ENCODE measurements at places on chromosomes 3 and 15.

DNA sequence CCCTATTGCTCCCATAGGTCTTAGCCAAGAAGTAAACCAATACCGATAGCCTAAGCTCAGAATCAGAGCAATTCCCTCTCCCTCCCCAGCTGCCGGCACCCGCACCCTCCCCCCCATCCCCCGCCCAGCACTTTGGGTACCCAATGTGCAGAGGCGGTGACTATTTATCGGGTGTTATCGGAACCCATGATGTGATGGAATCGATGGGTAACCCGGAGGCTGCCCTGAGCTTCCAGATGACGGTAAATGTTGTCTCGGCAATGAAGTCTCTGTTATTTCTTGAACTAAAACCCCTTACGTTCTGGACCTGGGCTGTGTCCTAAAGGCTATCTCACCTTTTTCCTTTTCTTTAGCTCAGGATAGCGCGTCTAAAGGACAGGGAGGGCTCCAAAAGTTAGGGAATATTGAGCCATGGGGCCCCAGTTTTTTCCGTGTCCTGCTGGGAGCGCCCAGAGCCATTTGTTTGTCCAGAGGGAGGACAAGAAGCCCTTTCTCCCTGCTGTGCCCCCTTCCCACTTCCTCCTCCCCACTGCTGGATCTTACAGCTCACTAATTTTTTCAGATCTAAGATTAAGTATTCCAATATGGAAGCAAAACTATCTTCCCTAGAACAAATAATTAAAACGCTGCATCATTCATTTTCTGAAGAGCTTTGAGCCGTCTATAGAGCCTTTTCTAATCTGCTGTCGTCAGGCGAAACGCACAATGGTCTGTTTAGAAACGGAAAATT lies 1.5 kb downstream of the SLITRK3 start:
- DNase-seq = no peak

- DNase-seq = no peak
These were observed 107.9 kb upstream of the GALNT15 start for GRCh38 chr3:16066545-16066944.

DNA sequence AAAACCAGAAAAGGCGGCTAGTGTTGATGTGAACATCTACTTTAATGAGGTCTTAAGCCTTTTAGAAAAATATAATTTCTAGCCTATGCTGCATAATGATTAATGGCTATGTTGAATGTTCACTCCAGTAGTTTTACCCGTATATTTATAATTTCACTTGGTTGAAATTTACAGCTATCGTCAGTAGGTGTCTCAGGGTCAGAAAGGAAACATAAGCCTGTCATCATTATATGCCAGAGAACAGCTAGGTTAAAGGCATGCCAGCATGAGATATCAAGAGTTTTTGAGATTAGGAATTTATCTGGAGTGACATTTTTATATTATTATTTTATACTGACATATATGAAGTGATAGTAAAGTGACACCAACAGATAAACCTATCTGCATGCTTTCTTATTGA lies 904.1 kb downstream of the OTOL1 start:
- DNase-seq = no peak

DNA sequence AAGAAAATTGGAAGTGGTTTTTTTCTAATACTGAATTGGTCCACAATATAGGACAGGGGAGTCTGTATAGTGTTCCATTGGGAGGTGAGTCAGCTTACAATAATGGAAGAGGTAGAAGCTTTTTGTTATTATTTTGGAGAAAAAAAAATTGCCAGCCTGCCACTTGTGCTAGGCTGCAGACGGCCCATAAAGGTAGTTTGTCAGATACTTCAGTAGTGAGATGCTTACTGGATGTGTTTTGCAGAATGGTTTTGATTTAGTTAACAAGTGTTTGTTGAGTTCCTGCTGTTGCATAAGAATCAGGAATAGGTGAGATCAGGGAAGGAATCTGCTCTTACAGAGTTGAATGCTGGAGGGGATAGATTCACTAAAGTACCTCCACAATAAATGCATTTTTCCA lies 1.0 kb downstream of the DTWD1 start:
- DNase-seq = no peak

- DNase-seq = no peak
These were observed 8.7 kb upstream of the ETFA start for GRCh38 chr15:76320012-76320411.

- peak; percentile 59 for DNase-seq
These were observed 233.3 kb downstream of the TIGIT start for GRCh38 chr3:114527036-114527644.

GRCh38 chr3:150082898-150083654 lies 112.4 kb upstream of the PFN2 start:
- no peak for DNase-seq

- no peak for DNase-seq
These were observed 8.8 kb upstream of the B3GNT5 start for GRCh38 chr3:183244219-183244618.

DNA sequence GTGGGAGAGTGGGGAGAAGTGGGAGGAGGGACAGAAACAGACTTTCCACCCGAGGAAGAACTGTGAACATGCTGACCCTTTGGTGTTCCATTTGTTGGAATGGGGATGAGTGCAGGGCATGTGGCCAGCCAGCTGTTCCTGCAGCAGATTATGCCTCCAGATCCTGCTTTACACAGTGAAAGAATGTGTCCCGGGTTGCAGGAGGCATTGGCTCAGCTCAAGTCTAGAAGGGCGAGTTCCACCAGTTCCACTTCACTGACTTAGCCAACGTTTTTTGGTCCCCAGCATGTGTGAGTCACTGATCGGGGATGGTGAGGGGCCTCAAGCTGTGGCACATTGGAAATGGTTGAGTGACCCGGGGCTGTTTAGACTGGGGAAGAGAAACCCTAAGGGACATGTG lies 307.0 kb upstream of the ROPN1 start:
- no peak for DNase-seq

GRCh38 chr15:89666858-89667705 lies 11.8 kb upstream of the KIF7 start:
- no peak for DNase-seq

DNA sequence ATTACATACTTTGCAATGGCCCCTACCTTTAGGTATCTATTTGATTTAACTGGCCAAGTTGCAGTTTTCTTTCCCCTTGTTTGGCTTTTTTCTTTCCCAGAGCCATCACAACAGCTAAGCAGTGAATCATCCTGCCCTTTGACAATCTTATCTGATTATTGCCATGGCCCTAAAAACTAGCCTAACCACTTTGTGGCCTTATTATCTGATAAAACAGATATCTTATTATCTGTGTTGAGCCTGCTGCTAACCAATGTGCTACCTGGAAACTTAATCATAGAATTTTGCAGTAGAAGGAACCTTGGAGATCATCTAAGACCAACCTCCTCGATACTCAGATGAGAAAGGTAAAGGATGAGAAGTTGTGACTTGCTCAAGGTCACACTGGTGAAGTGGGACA lies 37.1 kb downstream of the EIF4E3 start:
- no peak for DNase-seq

- peak; percentile 23 for DNase-seq
These were observed 238.7 kb upstream of the TMCO5A start for GRCh38 chr15:37695719-37696118.

DNA sequence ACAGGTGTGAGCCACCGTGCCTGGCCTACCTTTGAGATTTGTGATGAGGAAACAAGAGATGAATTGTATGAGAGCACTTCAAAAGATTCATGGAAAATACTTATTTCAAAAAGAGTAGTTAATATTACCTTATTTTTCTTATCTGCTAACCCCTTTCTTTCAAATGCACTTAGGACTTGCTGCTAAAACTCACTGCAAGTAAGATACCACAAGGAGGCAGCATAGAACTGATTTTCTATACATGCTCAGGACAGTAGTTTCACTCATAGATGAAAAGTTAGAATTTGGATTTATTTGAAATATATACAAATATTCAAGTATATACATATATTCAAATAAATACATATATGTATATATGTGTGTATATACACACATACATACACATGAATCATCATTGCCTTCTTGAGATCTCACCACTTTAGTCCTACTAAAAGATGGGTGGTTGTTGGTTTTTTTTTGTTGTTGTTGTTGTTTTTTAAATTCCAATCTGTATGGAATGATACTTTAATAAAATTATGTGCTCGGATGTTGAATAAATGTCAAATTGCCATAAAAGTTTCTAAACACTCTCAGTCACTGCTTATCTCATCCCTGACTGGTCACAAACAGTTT lies 2.4 kb downstream of the CCNDBP1 start:
- DNase-seq = peak; percentile 58

DNA sequence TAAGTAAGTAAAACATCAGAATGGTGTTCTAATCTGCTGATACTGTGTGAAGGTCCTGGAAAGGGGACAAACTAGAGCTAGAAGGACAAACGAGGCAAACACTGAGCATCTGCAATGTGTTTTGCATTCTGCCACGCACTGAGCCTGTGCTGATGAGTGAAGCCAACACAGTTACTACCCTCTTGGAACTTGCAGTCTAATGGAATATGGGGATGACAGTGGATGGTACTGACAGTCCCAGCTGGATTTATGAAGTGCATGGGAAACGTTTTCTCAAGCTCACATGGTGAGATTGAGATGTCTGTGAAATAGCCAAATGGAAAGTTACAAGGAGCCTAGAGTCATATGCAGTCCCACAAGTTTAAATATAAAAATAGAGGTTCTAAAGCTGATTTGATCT lies 86.6 kb downstream of the FOXB1 start:
- DNase-seq = no peak

DNA sequence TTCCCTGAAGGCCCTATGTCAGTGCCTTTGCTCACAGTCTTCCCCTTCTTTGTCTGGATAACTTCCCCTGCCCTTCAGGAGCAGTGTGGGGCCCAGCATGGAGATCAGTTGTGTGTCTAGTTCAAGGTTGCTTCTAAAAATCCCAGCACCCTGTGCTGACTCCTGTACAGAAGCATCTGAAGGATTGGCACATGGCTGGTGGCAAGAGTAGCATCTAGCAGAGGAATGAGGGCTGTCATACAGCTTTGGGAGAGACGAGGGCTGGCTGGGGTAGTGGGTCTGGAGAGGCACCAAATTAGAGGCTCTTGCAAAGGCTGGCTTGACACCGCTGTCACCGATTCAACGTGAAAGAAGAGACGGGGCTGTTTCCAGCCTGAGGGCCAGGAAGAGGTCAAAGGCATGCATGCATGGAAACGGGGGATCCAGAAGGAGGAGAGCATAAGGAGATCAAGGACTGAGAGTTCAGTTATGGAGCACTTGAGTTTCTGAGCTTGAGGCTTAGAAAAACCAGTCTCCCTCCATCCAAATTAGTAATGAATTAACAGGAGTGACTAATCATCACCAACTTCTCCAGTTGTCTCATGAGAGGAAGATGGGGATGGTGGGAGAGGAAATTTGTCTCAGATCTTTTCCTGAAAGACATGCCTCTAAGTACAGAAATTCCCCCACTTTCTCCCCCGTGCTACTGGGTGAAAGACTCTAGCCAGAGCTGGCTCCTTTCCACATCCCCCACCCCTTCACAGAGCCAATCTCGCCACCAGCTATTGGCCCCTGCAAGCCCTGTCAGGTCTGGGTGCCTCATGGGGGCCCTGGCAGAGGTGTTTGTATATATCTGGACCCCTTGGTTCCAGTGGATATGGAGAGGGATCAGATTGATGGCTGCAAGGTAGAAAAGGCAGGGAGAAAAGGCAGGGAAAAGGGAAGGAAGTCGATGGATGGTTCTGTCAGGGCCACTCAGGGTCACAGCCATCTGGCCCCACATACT lies 45.9 kb downstream of the SLCO2A1 start:
- DNase-seq = no peak

DNA sequence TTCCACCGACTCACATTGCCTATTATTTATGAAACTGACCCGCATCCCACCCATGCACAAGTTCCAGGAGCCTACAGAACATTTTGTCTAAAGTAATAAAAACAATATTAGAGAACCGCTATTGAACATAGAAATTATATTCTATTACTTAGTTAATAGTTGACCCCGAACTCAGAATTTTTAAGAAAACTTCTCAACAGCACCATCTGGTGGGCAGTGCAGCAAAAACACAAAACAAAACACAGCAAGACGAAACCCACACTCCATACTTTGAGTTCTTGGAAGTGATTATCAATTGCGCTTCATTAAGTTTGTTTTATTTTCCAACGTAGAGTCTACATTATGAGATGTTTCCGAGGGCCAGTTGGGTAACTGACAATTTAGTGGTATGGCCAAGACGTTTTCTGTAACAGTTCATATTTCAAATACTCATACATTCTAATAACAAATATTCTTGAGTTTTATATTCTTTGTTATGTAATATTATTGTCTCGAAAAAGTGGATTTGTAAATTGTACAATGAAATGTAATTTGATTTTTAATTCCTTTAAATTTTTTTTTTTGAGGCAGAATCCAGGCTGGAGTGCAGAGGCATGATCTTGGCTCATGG lies 24.0 kb upstream of the C3orf70 start:
- DNase-seq = peak; percentile 32

DNA sequence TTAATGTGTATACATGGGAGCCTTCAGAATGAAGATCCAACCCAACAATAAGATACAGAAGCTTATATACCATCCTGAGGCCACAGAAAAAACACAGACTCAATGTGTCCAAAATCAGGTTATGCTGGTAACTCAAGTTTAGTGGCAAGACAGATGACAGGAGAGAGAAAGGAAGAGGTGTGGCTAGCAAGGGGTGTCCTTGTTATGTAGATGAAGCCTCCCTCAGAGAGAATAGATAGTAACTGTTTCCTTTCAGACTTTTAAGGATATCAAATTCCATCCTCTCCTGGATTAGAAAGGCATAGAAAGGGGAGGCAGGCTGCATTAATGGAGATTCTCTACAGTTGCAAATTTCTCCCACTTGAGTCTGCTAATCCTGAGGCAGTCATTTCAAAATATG lies 447.4 kb downstream of the GABRB3 start:
- no peak for DNase-seq

DNA sequence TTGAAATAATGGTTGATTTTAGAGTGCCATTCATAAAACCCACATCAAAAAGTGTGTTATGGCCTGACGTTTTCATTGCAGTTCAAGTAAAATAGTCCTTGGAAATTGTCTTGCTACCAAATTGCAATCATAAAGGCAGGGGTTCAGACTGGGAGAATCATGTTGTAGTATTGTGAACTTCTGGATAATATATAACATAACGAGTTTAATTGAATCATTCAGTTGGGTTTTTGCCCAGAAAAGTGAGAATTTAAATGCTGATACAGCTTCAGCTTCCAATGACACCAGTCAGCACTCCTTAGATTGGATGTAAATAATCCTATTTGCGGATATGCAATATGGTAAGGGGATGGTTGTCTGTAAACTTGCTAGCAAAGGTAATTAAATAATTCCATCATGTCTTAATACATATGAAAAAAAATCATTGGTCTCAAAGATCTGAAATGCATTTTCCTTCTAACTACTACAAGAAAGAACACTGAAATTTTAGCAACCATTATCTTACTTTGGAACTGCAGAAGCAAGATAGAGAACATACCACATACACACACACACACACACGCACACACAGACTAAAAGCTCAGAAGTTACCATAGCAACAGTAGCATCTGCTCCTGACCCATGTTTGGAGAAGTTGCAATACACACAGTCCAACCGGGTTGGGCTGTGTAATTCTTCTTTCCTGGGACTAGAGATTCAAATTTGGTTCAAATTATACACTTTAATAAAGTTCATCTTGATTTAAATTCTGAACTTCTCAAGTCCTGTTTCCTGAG lies 686.2 kb upstream of the NR2F2 start:
- no peak for DNase-seq

Measured in HCEC 1CT (cell line).